ENCODE measurements at places on chromosomes 13 and 19.
A peak's percentile ranks its signal among the peaks of the same experiment; 100 is the strongest.

GRCh38 chr19:39160889-39161672 lies 35.5 kb downstream of the PAK4 start:
- DNase-seq = no peak

DNA sequence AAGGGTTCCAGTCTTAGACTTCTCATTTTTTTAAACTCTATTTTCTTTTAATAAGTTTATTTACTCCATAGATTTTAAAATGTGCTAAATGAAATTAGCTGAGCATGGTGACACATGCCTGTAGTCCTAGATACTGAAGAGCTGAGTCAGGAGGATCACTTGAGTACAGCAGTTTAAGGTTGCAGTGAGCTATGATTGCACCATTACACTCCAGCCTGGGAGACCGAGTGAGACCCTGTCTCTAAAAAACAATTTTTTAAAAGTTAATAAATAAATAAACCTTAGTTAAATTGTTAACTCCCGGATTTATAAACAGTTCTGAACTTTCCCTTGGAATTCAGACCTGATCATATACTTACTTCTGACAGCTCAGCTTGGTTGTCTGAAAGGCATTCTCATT lies 32.5 kb downstream of the PCDH20 start:
- no peak for DNase-seq

GRCh38 chr19:56597696-56598095 lies 2.6 kb downstream of the ZNF71 start:
- no peak for DNase-seq

- no peak for DNase-seq
These were observed 146.8 kb downstream of the ABCC4 start for GRCh38 chr13:95154413-95154886.

- no peak for DNase-seq
These were observed 7.2 kb downstream of the TMEM255B start for GRCh38 chr13:113766035-113766800.

- DNase-seq = no peak
These were observed 322 bp downstream of the ZNF558 start for GRCh38 chr19:8831832-8832131.

GRCh38 chr19:14139944-14140343 lies 3.6 kb upstream of the ASF1B start:
- DNase-seq = no peak

- DNase-seq = no peak
These were observed at the start of gene TUBA3C for GRCh38 chr13:19181621-19182485. Gene TUBA3C (minus strand): TSS chr13:19181824. CDS start chr13:19181747, 77 bp downstream.

DNA sequence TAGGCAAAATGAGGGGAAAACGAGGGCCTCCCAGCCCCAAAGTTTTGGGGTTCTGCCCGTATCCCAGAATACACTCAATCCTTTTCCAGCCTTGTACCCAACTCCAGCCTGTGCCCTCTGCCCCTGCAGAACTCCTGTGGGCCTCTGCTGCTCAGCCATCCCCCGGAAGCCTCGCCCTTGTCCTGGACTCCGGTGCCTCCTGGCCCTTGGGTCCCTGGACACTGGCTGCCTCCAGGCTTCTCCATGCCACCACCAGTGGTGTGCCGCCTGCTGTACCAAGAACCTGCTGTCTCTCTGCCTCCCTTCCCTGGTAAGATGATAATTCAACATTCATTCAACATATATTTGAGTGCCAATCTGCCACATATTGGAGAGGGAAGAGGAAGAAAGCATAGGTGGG lies 3.8 kb downstream of the DMRTC2 start:
- no peak for DNase-seq

GRCh38 chr19:54168174-54168917 lies 4.6 kb downstream of the TMC4 start:
- DNase-seq = peak; percentile 89

DNA sequence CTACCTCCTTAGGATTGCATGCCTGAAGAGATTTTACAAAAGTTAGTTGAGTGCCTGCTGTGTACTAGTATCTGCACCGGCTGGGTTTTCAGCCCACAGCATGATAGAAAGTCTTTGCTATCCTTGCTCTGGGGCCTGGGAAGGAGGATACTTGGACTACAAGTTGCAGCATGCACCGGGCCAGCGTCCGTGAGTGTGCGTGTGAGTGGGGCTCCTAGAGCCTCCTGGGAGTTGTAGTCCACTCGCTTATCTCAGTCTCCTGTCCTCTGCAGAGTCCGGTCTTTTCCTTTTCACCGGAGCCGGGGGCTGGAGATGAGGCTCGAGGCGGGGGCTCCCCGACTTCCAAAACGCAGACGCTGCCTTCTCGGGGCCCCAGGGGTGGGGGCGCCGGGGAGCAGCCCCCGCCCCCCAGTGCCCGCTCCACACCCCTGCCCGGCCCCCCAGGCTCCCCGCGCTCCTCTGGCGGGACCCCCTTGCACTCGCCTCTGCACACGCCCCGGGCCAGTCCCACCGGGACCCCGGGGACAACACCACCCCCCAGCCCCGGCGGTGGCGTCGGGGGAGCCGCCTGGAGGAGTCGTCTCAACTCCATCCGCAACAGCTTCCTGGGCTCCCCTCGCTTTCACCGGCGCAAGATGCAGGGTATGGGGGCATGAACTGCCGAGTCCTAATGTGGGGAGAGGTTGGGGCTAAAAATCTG lies 20.6 kb downstream of the BRSK1 start:
- DNase-seq = no peak

GRCh38 chr19:33278403-33279269 lies 23.7 kb downstream of the CEBPA start:
- no peak for DNase-seq

DNA sequence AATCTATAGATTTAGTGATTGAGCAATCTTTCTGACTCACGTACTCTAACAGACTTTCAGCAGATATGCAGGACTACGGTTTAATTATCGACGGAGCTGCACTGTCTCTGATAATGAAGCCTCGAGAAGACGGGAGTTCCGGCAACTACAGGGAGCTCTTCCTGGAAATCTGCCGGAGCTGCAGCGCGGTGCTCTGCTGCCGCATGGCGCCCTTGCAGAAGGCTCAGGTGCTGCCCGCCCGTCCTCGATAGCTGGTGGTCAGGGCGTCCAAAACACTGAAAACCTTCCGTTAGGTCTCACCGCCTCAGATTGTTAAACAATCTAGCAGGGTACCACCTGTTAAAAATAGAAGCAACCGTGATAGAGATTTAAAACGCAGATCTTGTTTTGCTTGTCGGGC lies 113.2 kb upstream of the MCF2L start:
- no peak for DNase-seq

DNA sequence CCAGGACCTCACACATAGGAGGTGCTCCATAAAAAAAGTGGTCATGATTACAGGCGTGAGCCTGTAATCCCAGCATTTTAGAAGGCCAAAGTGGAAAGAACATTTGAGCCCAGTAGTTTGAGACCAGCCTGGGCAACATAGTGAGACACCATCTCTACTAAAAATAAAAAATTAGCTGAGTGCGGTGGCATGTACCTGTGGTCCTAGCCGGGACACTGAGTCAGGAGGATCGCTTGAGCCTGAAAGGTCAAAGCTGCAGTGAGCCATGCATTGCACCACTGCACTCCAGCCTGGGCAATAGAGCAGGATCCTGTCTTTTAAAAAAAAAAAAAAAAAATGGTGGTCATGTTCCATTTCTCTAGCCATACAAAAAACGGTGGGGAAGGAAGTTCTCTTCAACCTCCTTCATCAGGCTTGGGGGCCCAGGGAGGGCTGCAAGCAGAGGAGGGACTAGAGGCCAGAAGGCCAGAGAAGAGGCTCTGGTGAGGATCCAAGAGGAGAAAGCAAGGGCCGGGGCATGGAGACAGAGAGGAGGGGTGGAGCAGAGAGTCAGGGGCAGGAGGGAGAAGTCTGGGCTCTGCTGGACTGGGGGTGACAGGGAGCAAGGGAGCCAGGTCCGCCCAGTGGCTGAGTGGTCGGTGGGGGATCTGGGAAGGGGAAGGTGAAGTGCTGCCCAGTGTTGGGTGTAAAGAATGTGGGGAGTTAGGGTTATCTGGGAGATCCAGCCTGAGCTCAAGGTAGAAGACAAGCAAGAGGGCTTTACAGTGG lies 8.9 kb downstream of the KASH5 start:
- no peak for DNase-seq

DNA sequence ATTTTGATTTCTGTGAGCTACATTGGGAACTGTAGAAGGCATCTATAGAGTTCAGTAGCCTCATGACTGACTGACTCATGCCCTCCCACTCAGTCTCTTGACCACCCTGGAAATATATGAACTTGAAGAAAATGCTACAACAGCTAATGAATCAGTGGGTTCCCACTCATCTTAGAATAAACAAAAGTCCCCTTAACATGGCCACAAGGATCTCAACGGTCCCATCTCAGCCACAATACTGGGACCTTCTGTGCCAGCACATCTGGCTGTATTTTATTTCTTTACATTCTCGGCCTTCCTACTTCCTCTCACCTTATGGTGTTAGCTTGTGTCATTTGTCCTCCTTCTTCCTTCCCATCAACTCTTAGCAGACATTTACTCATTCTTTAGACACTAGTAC lies 619.8 kb downstream of the DCT start:
- no peak for DNase-seq

- DNase-seq = no peak
These were observed 472.2 kb downstream of the KLF5 start for GRCh38 chr13:73531014-73531413.

GRCh38 chr19:50482271-50482855 lies 5.7 kb upstream of the GARIN5A start:
- no peak for DNase-seq

GRCh38 chr13:81194362-81194761 lies 853.4 kb upstream of the SPRY2 start:
- DNase-seq = no peak

DNA sequence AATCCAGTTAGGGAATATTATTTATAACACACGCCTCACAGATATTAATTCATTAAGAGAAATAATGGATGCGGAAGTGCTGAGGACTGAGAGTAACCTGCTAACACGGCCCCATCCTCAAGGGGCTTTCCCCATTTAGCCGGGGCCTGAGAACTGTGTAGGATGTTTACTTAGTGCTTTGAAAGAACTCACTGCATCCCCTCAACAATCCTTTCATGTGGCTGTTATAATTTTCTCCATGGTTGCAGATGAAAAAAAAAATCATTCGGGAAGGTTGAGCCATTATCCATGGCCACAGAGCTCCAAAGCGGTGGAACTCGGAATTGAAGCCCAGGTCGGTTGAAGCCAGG lies 98.2 kb downstream of the ING1 start:
- DNase-seq = no peak

DNA sequence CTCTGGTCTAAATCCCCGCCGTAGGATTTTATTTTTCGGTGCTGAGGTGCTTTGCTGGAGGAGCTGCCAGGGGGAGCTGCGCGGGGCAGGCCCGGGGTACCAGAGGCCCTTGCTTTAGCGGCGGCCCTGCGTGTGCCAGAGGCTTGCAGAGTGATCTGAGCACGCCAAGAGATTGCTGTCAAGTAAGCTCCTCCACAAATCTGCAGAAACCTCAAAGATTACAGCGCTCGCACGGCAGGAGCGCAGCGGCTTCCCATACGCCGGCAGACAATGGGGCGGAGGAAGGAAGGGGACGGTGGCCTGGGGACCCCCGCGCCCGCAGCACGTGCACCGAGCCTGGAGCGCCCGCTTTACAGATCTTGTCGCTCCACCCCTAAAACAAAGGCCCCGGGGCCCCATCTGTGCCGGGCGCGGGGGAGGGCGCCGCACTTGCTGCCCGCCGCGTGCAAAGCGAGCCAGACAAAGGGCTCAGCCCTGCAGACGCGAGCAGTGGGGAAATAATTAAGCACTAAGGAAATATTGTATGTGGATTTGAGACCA lies 9.1 kb upstream of the C19orf12 start:
- DNase-seq = no peak

DNA sequence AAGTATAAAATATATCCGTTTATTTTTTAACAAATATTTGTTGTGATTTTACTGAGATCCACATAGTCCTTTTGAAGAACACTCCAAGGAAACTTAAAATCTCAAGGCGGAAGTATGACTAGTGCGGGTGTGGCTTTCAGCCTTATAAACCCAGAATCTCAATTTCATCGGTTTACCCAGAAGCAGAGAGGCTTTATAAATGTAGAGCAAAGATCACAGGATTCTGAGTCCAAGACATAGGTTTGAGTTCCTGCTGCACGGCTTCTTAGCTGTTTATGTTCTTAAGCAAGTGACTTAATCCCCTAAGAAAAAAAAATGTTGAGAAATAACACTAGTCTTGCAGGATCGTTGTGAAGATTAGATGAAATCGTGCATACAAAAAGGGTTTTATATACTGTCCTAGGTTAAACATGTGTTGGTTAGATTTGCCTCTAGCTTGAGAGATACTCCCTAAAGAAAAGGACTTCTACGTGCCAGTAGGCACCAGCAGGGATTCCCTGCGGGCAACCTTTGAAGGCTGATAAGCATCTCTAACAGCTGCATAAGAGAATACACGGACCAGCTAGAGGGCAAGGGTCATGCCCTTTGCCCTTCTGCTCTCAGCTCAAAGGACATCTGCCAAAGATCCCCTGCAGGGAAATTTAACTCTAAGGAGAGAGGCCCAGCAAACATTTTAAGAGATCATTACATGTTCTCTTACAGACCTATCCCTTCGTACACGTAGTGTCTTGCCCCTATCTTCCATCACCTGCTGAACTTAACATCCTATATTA lies 130.4 kb upstream of the MIR17HG start:
- DNase-seq = no peak

DNA sequence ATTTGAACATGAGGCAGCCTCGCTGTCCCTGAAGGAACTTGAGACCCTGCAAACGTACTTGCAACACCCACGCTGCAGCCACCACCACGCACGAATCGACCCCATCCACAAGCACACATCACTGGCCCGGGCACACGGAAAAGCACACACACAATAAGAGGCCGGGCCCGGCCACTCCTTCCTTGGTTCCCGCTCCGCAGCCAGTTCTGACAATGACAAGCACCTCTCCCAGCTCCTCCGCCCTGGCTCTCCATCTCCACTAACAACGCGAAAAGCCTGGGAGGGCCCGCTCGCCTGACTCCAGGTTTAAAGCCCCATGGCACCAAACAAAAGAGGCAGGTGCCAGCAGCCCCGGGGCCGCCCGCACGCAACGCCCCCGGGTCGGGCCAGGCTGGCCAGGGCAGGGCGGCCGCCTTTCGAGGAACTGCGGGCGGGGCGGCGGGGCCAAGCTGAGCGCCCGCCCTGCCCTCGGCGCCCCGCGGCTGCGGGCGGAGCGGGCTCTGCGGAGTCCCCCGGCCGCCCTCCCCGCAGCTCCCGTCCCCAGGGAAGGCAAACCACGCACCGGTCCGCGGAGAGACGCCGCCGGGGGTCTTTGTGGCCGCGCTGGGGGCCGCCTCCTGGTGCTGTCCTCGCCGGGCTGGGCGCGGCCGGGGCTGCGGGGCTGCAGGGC lies 495 bp downstream of the DCLK1 start:
- DNase-seq = no peak
